ENCODE measurements at places on chromosomes 5 and 9.

GRCh38 chr5:75706016-75706415, 11.2 kb downstream of the POC5 start:
- no peak for DNase-seq

DNA sequence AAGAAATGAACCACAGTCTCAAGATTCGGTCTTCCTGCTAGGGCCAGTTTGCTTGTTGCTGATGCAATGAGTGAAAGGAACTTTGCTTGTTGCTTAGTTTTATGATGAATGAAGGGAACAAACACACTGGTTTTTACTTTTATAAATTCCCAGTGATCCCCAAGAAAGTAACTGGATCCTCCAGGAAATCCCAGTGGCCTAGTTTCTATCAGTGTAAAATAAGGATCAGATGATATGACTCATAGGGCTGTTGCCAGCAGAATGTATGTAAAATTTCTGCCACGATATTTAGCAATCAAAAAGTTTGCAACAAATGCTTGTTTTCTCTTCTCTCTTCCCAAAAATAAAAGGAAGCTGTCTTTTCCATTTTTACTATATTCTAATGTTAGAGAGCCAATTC, 160.1 kb upstream of the CDKN2B start:
- no peak for DNase-seq

DNA sequence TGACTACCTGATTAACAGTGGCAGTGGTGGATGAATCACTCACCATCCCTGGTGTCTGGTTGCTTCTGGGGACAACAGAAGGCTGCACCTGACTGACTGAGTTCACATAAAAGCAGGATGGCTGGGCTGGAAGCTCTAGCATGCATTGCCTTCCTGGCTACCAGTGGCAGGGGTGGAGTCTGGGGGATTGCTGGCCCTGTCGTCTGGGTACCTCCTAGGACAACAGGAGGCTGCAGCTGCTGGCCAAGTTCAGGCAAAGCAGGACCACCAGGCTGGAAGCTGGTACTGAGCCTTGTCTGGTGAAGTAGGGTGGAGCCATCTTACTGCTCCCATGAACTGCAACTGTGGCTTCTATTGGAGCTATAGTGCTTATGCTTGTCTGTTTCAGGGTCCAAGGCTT, 480.8 kb upstream of the CTNND2 start:
- DNase-seq: no peak

DNA sequence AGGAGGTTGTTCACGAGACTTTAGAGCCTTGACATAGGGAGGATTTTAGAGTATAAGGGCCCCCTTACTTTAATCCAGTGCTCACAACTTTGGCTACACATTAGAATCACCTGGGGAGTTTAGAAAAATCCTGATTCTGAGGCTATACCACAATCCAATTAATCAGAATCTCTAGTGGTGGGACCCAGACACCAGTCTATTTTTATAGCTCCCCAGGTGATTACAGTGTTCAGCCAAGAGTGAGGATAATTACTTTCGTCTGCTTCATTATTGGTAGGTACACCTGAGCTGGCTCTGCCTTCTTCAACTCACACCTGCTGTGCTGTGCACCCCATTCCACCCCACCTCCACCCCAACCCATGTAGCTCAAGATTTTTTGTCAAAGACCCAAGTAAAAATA, 141.3 kb upstream of the EPB41L4A start:
- peak; percentile 13 for DNase-seq

DNA sequence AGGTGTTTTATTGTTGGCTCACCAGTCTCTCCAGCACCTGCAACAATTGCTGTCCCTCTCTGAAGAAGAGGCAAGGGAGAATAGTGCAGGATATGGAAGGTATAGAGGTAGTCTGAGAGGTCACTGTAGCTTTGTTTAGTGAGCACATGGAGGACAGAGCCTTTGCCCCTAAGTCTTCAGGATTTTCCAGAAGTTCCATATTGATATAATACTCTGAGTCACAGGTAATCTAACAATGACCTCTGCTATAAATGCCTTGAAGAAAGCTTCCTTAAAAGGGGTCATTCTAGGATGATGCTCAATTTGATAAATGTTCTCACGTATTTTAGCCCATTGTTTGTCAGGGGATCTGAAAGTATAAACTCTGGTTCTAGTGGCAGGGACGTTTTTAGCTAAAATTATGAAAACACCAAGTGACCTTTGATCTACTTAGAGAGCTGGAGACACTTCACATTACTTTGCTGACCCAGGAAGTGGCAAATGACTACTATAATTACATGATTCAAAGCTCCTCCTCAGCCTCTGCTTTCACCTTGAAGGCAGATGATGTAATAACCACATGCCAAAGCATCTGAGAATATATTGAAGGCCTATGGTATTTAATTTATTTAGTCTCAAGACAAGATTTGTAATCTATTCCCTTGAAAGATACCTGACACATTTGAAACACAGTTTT, 366.9 kb upstream of the NUDT12 start:
- DNase-seq: no peak
